ENCODE measurements at places on chromosomes 1 and 21. TPM values are rescaled to one million over a fixed set of nuclear protein-coding genes. Genes with fewer than 3 reads are reported as not detected.

EPHA10 gene
- total RNA-seq: 11.9 TPM

SDC3 gene
- 84.5 TPM for total RNA-seq

FAM78B gene
- total RNA-seq: 16.3 TPM

C1QC gene
- total RNA-seq: 6.6 TPM

CHD5 gene
- total RNA-seq: 52.6 TPM

TMEM201 gene
- total RNA-seq: 9.1 TPM

EPHB2 gene
- 57.6 TPM for total RNA-seq

TBX15 gene
- total RNA-seq: 0.31 TPM

KLHDC7A gene
- not detected for total RNA-seq

TLCD4 gene
- 7.8 TPM for total RNA-seq

MYBPH gene
- total RNA-seq: not detected

ANKRD34A gene
- 2.5 TPM for total RNA-seq

ARHGAP30 gene
- total RNA-seq: 0.31 TPM

FCRL3 gene
- total RNA-seq: not detected

CD34 gene
- total RNA-seq: 2.5 TPM

LHX8 gene
- 0.31 TPM for total RNA-seq

LRRC3 gene
- total RNA-seq: 13.5 TPM

DPYD gene
- total RNA-seq: 65.7 TPM

RGSL1 gene
- not detected for total RNA-seq

CD1E gene
- total RNA-seq: not detected

LINGO4 gene
- not detected for total RNA-seq

SAMSN1 gene
- 5.0 TPM for total RNA-seq

TATDN3 gene
- 27.9 TPM for total RNA-seq

KRTAP21-2 gene
- total RNA-seq: not detected

TAL1 gene
- 0.94 TPM for total RNA-seq

PDIK1L gene
- 61.3 TPM for total RNA-seq

DEGS1 gene
- 49.8 TPM for total RNA-seq

ADAM30 gene
- total RNA-seq: not detected

ACTL8 gene
- not detected for total RNA-seq

NBPF11 gene
- 21.6 TPM for total RNA-seq

ESPN gene
- total RNA-seq: under 0.01 TPM

CELA2A gene
- total RNA-seq: not detected

TAS1R1 gene
- total RNA-seq: not detected

LENEP gene
- total RNA-seq: 2.5 TPM

NAXE gene
- total RNA-seq: 40.1 TPM

CTNNBIP1 gene
- 41.0 TPM for total RNA-seq

IFI44 gene
- total RNA-seq: 100 TPM

FCRL5 gene
- total RNA-seq: not detected

USH2A gene
- 0.31 TPM for total RNA-seq

RNU1-3 gene
- under 0.01 TPM for total RNA-seq

ANKRD65 gene
- total RNA-seq: 1.6 TPM

AMY1B gene
- not detected for total RNA-seq
